Activated CD4-positive, alpha-beta T cell treated with anti-CD3 and anti-CD28 coated beads for 1 hour (primary cell): ENCODE measurements at places on chromosomes 6 and 20.

- no peak for DNase-seq
Measured at GRCh38 chr6:139990856-139991465, 616.5 kb upstream of the CITED2 start.

DNA sequence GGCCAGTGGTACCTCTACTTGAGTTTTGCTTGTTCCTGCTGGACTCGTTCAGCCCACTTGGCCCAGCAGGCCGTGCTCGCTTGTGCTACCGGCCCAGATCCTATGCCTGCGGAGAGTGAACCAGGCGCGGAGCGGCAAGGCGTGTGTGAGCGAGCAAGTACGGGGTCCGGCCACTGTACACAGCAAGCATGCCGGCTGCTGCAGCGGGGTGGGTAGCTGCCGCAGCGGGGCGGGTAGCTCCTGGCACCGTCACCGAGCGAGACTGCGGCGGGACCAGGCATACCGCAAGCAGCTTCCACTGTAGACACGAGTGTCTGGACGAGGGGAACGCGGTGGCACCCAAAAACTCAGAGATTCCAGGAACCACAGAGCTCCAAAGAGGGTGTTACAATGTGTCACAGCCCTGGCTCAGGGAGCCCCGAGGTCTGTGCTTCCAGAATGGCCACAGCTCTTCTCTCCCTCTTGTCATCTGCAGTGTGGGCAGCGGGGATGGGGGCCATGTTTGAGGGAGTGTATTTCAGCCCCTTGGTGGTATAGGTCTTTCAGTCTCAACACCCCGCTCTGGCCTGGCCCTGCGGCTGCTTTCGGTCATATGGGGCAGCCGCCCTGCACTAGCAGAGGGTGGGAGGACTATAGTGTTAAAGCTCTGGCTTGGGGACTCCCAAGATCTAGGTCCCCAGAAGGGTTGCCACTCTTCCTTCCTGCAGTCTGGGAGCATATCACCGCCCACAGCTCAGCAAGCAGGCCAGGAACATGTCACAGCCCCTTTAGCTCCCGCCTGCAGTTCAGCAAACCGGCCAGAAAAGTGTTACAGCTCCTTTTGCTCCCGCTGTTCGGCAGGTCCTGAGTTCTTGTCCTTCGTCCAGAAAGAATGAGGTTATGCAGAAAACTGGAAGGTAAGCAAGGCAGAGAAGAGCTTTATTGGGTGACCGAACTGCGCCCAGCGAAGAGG is 6.1 kb upstream of the RWDD1 start:
- no peak for DNase-seq

DNA sequence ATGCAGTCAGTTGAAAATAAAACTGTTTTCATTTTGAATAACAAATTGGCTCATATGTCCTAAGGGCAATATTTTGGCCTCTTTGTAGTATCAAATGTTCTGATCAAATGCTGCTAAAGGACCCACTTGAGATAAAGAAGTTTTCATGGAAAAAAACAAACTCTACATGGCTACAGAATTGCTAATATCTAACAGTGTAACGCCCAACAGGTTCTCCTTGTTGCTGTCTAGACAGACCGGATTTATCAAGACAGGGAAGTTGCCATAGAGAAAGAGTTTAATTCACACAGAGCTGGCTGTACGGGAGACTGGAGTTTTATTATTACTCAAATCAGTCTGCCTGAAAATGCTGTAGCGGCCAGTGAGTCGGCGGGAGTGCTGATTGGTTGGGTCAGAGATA is 19.4 kb upstream of the MAN1A1 start:
- DNase-seq = no peak

DNA sequence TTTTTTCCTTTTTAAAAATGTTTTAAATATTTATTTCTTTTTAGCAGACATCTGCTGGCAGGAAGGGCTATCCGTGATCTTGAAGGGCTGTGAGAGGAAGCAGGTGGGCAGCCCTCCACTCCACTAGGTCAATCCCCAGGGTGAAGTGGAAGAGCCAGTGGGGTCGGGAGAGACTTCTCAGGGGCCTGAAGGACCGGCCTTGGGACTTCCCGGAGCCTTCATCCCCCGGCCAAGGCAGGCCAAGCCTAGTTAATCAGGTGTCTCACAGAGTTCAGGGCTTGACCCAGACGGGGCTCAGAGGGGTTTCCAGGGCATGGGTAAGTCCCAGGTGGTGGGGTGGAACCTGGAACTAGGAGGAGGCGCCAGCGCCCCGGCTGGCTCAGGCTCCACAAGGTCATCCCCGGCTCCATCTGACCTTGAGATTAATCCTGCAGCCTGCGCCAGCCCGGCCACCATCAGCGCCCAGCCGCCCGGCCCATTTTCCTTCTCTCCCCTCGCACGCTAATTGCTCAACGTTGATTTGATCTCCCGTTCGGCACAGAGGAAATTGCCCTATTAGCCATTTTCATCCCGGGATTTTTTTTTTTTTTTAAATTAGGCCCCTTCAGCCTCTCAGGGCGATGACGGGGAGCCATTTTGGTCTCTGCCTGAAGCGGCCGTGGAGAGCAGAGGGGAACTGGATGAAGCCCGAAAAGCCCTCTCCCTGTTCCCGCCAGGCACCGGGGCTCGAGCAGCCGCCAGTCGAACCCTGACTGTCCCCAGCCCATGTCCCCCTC is 44.4 kb downstream of the MDFI start:
- no peak for DNase-seq

DNA sequence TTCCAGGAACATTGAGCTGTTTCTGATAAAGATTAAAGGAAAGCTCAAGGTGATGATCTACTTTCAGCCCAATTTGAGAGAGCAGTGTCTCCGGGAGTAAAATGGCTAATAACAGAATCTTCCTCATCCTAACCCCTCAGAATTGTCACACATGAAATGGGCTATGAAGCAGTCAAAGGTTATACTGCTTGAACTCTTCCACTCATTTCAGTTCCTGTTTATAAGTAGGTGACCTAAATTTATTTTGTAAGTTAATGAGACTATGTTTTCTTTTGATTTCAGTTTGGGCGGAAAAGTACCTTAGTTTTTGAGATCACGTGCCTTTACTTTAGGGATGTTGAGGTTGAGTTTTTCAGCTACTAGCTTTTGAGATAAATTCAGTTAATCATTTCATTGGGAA is 47.2 kb downstream of the QKI start:
- DNase-seq = no peak

DNA sequence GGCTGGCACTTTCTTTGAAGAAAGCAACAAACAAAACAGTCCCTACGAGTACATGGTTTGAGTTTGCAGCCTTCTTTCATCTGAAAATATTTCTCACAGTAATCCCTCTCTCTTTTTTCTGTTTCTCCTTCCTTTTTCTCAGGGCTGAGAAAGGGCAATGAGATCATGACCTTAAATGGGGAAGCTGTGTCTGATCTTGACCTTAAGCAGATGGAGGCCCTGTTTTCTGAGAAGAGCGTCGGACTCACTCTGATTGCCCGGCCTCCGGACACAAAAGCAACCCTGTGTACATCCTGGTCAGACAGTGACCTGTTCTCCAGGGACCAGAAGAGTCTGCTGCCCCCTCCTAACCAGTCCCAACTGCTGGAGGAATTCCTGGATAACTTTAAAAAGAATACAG is 80.7 kb upstream of the CLDN20 start:
- no peak for DNase-seq

DNA sequence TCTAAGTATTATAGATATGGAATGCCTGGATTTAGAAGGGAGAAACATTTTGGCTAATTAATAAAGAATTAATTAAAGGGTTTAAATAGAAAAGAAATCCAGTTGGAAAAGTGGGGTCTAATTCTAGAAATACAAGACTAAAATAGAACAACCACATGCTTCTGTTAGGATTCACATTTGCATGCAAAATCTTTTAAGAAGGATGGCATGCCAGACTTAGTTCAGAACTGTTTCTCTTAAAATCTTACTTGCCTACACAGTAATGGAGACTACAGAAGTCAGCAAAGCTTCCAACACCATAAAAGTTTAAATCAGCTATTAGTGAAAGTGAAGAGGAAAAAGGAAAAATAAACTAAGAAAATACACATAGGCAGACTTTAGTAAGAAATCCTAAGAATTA is 32.7 kb upstream of the KATNA1 start:
- no peak for DNase-seq

- peak; percentile 57 for DNase-seq
Measured at GRCh38 chr6:127515794-127516661, 3.1 kb downstream of the MTCL3 start.

GRCh38 chr20:62946918-62947317 is 5.6 kb upstream of the SLC17A9 start:
- DNase-seq = no peak

DNA sequence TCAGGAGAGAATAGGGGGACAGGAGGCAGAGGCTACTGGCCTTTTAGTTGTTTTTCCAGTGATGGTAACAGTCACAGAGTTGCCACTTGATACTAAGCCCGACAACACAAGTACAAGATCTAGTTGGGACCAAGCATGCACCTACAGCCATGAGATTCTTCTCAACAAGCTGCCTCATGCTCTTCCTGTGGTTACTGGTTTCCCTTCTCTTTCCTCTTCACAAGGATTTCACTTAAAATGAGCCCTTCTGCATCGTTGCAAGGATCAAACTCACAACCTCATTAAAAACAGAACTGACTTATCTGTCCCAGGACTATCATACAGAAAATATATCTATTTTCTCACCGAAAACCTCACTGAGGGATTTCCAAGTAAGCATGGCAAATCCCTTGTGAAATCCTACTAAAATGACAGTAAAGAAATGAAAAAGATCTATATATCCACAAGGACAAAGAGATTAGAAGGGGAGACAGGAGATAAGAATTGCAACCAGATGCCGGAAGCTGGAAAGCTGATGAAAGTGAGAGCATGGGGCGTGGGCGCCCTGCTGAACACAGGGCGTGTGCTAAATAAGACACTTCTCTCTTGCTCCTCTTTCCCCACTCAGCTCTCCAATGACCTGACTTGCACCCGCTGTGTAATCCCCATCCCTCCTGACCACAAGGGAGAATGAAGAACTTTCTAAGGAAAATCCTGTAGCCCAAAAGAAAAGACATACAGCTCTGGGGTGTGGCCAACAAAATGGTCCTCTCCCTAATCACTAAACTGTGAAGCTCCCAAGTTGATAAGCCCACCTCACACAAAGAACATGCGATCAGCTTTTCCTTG is 13.4 kb downstream of the MTFR2 start:
- DNase-seq = no peak

DNA sequence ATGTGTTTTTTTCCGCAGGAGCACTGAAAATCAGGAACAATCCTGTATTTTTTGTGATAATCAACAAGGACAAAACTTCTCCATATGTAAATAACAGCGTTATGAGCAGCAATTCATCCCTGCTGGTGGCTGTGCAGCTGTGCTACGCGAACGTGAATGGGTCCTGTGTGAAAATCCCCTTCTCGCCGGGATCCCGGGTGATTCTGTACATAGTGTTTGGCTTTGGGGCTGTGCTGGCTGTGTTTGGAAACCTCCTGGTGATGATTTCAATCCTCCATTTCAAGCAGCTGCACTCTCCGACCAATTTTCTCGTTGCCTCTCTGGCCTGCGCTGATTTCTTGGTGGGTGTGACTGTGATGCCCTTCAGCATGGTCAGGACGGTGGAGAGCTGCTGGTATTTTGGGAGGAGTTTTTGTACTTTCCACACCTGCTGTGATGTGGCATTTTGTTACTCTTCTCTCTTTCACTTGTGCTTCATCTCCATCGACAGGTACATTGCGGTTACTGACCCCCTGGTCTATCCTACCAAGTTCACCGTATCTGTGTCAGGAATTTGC is at the start of gene TAAR6:
Gene TAAR6 (plus strand): TSS at position 102 of the 557 bp plus-strand sequence. CDS start 0 bp downstream, at position 102.
- DNase-seq = no peak

DNA sequence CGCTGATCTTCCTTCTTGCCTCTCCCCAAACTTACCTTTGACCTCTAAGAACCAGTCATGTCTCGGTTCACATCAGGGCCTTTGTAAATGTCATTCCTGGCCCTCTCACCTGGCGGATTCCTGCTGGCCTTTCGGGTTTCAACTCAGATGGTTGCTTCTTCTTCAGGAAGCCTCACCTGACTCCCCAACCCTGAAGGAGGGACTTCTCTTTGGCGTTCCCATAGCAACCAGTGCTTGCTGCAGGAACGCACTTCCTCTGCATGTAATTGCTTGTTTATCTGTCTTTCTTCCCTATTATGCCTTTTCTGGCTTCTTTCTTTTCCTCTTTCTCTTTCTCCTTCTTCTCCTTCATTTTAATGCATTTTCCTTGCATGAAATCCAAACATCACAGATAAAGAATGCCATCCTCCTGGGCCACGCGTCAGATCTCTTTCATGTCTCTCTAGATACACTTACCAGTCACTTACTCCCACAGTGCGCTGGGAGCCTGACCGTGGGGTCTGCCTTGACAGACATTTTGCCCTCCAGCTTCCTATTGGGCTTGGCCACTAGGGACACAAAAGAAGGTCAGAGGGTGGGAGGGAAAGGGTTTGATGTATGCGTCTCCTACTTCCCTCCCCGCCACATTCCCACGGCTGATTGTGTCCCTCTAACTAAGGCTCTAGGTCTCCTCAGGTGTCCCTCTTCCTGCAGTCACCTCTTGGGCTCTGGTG is 295.7 kb upstream of the TSHZ2 start:
- DNase-seq = no peak

DNA sequence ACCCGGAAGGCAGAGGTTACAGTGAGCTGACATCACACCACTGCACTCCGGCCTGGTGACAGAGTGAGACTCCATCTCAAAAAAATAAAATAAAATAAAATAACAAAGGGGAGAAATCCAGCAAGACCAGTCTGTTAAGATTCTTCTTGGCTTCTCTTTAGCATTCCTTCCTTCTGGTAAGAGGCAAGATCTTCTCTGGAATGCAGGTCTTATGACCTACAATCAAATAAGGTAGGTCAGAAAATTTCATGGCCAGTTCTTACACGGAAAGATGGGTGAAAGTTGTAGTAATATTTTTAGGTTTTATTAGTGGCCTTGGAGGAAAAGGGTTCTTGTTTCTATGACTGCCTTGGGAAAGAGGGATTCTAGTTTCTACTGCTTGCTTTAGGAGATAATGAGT is 180.9 kb downstream of the FUT9 start:
- DNase-seq = no peak
